Neural crest cell (in vitro differentiated cells): ENCODE measurements at places on chromosomes 5 and 9.

DNA sequence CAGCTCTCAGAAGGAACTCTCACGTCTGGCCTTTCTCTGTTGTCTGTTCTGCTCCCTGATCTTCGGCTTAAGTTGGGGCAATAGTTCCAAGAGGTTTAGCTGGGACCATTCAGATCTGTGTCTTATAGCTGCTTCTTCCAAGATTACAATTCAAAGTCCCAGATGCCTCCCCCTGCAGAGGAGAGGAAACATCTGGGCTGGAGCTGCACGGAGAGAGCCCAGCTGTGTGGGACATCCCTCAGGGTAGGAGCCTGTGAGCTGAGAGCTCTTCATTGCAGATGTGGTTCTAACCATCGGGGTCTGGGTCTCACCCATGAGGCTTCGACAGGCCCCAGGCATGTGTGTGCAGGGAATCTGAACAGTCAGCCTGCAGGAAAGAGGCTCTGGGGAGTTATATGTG is 9.0 kb upstream of the PHF19 start:
- DNase-seq, result no peak

DNA sequence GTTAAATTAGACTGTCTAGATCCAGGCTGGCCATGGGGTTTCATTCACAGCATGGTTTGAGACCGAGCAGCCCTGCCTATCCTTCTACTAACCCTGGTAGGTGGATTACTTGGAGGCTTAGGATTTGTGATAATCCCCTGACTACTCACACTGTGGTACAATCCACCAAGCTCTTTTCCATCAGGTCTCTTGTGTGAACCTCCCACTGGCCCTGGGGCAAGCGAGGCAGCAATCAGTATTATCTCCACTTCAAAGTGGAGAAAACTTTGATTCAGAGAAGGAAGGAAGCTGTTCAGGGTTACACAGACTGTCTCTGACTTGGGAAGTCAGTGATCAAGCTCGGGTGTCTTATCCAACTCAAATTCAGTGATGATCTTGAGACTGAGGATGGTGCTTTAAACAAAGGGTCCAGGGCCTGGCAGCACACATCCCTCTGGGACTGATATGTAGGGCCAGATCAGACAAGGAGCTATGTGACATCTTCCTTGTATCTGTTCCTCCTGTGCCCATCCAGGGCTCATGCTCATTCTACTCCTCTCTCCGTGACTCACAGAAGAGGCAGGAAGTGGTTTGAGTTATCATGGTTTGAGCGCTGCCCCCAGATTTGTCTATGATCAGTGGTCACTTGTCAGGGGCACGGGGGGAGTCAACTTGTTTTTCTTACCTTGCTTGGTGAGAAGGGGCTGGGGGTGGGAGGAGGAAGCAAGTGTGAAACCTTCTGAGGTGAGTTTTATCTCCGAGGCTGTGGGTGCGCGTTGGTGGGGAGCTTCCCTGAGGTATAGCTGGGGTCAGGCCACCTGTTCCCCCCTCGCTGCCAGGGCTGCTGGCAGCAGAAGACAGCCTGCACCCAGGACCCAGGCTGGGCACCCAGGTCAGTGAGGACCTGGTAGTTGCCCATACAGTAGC is 48.6 kb downstream of the RGS3 start:
- DNase-seq, result no peak

DNA sequence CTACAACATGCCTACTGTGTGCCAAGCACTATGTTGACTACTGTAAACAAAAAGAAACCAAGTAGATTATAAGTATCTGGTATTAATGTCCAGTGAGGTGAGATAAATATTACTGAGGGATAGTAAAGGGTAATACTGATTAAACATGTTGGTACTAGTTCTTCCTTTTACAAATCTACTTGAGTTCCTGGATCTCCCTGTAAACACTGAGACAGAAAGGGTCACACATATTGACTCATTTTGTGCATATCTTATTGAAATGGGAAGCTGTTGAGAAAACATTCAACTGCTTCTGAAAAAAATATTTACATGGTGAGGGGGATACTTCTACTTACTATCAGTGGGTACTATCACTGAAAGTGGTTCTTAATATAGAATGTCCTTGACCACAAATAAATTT is 24.3 kb downstream of the EFNA5 start:
- DNase-seq, result no peak

DNA sequence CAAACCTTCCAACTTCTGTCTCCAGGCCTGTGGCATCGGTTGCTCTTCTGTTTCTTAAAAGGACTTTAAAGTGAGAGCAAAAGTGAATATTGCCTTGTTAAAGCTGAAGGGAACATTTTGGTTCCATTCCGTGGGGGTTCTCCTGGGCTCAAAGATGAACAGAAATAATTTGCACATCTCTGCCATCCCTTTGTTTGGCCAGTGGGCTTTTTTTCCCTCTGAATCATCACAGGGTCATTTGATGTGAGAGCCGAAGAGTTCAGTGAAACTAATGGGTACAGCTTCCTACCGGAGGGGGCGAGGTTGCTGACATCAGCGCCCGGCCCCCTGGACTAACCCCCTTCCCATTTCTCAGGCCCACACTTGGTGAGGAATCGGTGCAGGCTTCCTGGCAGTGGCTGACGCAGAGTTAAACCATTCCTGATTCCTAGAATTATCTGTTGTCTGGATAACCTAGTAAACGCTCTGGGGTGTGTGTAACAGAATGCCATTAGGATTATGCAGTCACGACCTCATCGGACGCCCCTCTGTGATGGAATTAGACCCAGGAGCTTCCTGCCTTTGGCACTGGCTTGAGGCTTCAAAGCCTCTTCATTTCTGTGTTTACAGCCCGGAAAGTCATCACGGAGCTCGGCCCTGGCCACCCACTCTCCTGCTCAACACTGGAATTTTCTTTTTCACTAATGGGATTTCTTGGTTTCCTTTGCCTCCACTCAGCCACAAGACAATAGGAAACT is 61.6 kb upstream of the RPL26L1 start:
- DNase-seq, result no peak

GRCh38 chr5:54956922-54957321 is 28.5 kb downstream of the ESM1 start:
- no peak for DNase-seq

- no peak for DNase-seq
Observed at GRCh38 chr9:110543631-110544051, 35.9 kb downstream of the SVEP1 start.
